CD4-positive, alpha-beta T cell treated with Interleukin-15 for 1 hour (primary cell): ENCODE measurements at places on chromosomes 2 and 18.

DNA sequence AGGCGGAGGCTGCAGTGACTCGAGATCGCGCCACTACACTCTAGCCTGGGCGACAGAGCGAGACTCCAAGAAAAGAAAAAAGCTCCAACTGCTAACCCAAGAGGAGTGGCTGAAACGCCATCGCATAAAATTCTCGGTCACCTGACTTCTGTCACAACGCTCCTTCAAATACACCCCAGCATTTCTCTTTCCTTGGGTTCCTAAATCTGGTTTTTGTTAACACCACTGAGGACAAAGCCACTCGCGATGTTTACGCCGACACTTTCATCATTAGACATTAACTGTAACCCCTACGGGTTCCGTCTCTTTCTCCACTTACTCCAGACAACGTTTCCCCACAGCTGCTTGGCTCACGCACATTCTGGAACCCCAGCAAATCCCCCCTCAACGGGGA lies 679 bp downstream of the CLK1 start:
- DNase-seq = peak; percentile 29

GRCh38 chr2:49860834-49861233 lies 706.5 kb upstream of the FSHR start:
- no peak for DNase-seq

DNA sequence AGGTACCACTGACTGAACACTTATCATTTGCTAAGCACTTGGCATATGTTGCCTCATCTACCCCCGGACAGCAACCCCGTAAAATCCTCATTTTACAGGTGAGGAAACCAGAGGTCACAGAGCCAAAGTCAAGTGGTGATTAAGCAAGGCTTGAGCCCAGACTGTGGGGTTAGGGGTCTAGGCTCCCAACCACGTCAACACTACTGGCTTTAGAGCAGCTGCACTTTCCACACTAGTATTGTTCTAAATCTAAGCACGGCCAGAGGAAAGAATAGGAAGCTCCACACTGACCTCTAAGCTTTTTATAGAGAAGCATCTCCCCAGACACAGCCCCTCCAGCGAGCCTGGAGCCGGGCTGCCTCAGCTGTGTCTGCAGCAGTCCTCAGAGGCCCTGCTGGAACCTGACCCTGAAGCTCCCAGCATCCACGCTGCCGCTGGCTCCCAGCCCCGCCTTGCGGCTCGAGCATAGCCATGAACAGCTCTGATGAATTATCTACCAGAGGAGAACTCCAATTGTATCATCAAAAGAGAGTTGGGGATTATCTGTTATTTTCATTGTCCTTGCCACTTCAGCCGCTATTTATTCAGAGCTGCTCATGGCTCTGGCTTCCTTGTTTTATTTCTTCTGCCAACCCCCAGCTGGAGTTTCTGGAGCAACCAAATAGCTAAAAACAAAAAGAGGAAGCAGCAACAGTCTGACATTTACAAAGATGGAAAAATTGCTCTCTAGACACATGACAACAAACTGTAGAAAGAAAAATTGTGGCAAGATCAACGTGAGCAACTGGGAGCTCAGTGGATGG lies 62.2 kb upstream of the RTN4 start:
- DNase-seq = no peak

DNA sequence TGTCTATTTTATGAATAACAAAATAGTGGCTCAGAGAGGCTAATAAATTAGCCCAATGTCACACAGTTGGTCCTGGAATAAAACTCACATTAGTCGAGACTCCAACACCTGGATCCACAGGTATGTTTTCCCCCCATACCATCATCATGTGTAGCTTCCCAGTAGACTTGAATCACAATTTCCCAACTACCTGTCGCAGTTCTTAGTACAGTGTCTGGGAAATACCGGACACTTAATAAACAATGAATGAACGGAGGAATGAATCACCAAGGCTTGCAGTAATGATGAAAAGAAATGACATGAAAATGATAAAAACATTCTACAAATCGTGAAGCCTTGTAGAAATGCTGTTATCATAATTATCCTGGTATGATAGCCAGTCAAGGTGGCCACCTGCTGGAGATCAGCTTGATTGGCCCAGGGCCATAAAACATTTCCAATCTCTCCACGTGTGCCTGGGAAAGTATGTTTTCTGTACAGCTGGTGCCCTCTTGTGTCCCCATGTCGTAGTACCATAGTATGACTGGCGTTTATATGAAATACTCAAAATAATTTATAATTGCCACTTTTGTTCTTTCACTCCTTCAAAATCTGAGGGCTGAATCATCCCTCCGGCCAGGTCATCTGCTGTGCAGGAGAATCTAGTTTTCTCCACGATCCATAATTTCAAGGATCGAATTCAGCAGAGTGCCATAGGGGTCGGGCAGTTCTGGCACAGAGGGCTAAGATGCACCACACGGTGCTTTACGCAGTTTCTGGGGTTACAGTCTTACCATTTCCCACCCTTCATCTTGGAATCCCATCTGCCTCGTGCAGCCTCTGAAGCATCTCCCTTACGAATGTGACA lies 95.4 kb downstream of the LAMA1 start:
- no peak for DNase-seq

GRCh38 chr2:215215637-215216036 lies 77.2 kb upstream of the ABCA12 start:
- DNase-seq = no peak

DNA sequence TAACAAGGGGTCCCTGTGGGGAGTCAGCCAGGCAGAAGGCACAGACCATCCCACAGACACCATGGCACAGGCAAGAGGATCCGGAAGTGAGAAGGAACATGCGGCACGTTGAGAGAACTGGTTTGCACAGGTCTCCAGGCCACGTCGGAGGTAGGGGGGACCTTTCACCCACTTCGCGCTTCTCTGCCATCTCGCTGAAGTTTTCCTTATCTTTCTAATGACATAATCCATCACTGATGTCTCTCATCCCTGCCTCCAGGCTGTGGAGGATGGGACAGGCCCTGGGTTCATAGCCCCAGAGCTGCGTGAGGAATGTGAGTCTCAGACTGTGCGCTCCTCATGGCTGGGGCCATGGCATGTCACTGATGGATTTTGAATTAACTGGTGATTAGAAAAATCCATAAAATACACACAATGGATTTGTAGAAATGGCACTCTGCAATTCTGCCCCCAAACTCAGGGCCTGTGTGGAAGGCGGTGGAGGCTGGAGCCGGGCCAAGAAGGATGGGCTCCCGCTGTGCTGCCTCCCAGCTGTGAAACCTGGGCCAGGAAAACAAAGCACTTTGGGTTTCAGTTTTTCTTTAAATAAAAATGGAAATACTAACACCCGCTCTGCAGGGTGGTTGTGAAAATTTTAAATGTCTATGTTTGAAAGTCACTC lies 113.3 kb upstream of the ALKAL2 start:
- no peak for DNase-seq

DNA sequence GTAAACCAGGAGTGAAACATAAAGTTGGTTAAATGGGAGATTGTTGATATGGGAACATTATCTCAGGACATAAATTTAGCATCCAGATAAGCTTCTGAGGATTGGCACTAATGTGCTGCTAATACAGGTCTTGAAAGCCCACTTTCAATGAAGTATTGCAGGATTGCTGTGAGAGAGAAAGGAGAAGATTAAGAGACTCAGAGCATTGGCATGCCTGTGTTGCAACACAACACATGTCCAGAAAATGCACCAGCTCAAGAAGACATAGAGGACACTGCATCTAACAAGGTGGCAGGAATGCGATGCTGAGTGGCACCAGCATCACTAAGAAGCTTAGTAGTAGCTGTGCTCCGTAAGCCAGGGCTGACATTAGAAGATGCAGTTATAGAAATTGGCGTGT lies 728.9 kb downstream of the SUCLG1 start:
- DNase-seq = no peak

DNA sequence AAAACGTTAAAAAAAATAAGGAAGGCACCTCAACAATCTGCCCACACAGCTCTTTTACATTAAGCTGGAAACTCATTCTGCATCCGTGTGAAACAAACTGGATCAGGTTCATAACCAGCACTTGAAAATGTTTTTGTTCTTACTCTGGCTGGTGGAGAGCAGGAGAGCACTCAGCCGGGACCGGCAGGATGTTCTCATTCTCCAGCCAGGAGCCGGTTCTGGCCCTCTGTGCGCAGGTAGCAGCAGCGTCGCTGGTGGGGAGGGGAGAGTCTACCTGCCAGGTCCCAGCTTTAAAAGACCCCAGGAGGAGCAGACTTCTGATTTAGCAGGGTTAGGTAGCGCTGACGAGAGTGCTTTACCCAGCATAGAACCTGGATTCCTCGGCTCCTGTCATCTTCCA lies 834.9 kb upstream of the SALL3 start:
- DNase-seq = no peak

GRCh38 chr2:28654663-28655320 lies 96.8 kb upstream of the PPP1CB start:
- DNase-seq = no peak

- no peak for DNase-seq
Measured at GRCh38 chr18:48848641-48849143, 102.1 kb downstream of the SMAD7 start.

DNA sequence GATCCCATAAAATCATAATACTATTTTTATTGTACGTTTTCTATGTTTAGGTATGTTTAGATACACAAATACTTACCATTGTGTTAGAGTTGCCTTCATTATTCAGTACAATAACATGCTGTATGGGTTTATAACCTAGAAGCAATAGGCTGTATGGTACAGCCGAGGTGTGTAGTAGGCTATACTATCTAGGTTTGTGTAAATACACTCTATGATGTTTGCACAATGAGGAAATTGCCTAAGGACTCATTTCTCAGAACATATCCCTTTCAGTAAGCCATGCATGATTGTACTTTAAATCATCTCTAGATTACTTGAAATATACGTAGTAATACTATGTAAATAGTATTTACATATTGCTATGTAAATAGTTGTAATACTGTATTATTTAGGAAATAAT lies 156.7 kb downstream of the CDCA7 start:
- no peak for DNase-seq

DNA sequence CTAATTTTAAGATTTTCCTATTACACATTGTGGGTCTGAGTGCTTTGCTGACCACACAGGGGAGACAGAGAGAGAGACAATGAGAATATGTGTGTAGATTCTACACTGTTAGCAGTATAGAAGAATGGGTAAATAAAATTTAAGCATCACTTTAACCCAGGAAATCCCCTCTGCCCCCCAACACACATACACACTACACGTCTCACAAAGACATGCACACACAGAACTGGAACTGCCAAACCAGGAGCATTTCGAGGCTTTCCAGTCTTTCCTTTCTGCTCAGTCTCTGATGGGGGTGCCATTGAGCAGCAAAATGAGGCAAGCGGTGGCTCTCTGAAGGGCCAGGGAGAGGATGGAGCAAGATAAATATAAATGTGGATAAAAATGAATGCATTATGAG lies 2.5 kb downstream of the MERTK start:
- DNase-seq = no peak

GRCh38 chr2:233990261-233990798 lies 60.2 kb upstream of the SPP2 start:
- DNase-seq = peak; percentile 60

DNA sequence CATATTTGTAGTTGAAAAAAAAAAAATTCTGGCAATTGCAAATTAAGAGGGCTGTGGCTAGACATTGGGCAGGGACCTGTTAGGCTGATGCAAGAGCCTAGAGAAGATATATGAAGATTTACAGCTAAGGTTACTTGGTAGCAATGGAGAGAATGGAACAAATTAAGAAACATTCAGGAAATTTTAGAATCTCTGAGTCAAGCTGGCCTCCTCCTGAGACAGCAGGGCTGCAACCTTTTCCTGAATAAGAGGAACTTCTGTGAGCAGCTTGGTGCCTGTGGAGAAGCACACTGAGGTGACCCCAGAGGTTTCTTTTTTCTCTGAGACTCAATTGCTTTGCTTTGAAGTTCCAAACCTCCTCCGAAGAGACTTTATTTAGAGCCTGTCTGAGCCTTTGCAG lies 118.6 kb upstream of the LRATD1 start:
- DNase-seq = no peak

DNA sequence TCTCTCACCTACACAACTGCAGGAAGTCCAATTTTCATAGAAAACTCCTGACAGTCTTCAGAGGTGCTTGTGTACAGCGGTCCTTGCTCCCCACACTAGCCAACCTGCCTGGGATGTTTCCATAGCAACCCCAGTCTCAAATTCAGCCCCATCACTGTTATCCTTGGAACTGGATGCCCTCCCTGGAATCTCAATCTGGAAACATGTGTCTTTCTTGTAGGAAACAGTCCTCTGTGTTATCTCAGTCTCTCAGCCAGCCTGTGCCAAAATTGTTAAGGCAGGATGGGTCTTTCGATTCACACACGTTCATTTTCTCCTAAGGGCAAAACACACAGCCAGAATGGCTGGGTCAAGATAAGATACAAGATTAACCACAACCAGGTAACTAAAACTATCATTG lies 295.5 kb upstream of the RND3 start:
- DNase-seq = no peak

DNA sequence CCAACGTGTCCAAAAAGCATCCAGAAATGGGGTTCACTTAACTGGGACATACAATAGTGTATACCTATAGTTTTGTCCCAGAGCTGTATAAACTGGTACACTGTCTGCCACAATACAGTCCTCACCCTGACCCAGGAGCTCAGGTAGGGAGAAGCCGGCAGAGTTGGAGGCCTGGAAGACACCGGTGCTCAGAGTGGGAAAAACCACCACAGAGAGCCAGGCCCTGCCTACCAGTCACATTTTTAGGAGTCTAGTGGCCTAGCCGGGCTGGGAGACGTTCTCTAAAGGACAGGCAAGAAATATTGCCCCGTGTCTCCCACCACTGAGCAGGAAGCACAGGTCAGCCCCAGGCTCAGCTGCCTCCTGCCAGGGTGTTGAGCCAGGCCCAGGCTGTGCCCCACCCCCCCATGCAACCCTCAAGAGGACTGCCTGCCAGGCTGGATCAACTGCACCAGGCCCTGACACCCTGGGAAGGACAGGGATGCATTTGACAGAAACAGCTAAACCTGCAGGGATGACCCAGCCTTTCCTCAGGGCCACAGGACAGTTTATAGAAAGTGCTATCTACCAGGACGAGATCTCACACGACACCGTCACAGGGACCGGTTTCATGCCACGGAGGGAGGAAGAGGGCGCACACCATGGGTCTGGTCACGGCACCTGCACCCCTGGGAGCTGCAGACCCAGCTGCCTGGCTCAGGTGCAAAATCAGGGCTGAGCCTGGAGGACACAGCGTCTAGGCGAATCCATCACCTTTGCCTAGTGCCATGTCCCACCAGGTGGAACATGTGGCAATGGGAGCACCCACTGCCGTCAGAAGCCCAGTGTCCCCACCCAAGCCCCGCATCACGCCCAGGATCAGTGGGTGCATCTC lies 89.9 kb downstream of the TMEM18 start:
- DNase-seq = no peak
